GM04503 (cell line): ENCODE measurements at places on chromosomes 5 and 9.

DNA sequence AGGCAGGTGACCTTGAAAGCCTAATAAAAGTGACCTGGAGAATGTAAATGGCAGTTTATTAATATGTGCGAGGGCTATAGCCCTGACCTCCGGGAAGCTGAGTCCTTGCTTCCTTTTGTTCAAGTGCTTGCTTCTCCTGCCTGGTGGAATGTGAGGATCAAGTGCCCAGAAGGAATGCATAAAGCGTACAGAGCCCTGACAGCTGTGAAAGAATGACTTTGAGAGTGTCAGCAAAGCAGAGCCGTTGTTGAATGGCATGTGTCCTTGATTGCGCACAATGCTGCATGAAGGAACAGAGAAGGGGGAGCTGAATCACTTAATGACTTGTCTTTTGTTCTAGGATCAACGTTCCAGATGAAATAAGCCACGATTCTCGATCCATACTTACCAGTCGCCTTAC, 133.0 kb downstream of the SLF1 start:
- DNase-seq, result no peak

- DNase-seq, result no peak
Observed at GRCh38 chr5:96016216-96016615, 54.6 kb upstream of the ELL2 start.

DNA sequence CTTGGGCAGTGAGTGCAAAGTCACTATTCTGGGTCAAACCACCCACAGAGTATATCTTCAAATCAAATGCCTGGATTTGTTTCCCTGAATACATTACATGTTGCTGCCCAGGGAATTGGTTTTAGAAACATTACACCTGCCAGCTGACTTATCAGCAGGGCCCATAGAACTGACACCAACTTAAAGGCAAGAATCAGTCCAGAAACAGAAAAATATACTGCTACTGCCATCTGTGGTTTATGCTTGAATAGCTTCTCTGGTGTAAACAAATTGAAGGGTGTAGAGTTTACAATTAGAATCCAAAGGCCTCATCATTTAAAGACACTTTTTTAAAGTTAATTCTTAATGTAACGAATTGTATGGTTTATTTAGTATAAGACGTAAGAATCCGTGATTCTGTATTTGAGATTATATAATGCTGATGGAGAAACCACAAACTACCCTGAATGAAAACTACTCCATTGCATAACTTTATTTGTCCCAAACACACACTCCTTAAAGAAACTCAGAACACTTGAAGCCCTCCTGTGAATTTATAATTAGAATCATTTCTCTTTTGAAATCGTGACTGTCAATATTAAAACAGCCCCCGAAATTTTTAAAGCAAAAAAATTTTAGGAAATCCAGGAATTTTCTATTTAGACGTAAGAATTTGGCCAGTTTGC, 6.2 kb downstream of the NR6A1 start:
- no peak for DNase-seq

DNA sequence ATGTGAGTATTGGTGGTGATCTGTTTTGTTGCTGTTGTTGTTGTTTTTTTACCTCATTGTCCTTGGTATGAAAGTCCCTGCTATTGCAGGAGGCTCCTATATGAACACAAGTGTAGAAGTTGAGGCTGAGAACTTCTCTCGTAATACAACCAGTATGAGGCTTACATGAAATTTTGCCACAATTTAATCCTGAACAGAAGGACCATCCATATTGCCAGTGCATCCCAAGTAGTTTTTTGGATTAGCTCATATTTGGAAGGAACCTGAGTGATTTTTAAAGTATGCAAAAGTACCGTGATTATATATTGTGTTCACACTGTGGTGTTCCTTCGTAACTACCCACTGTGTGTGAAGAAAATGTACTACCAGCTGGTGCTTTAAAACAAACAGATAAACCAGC, 2095.5 kb upstream of the WWC1 start:
- DNase-seq, result no peak

- no peak for DNase-seq
Observed at GRCh38 chr9:32603914-32604852, 31.2 kb upstream of the NDUFB6 start.

DNA sequence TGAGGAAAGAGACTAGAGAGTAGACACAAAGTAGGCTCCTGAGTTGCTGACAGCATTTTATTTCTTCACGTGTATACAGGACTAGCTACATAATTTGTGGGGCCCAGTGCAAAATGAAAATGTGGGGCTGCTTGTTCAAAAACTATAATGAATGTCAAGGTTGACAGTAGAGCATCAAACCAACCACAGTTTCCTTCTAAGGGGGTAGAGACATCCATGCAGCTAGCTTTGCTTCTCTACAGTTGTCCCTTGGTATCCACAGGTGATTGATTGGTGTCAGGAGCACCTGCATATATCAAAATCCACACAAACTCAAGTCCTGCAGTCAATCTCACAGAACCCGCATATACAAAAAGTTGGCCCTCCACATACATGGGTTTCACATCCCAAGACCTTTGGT, 129.6 kb downstream of the SAXO1 start:
- DNase-seq, result no peak

DNA sequence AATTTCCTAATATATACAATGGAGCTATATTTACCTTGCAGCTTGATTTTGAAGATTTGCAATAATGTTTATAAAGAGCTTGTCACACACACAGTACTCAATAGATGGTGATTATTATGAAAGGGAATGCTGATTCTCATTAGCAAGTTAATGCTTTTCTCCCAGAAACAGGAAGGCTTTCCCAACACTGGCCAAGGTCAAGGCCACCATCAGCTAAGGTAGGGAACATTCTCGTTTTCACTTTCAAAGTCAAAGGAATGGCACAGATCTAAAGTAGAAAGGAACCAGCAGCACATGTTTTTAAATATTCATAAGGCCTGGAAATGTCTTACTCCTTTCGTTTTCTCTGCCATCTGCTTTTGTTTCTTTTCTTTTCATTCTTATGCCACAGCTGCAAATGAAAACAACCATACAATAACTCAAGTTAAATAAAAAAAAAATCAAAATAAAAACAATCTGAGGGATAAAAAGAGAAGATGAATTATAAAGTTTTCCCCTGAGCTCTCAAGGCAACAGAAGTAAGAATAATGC, 266.8 kb downstream of the CRB2 start:
- no peak for DNase-seq

GRCh38 chr9:17068671-17069070, 66.2 kb upstream of the CNTLN start:
- DNase-seq, result no peak

DNA sequence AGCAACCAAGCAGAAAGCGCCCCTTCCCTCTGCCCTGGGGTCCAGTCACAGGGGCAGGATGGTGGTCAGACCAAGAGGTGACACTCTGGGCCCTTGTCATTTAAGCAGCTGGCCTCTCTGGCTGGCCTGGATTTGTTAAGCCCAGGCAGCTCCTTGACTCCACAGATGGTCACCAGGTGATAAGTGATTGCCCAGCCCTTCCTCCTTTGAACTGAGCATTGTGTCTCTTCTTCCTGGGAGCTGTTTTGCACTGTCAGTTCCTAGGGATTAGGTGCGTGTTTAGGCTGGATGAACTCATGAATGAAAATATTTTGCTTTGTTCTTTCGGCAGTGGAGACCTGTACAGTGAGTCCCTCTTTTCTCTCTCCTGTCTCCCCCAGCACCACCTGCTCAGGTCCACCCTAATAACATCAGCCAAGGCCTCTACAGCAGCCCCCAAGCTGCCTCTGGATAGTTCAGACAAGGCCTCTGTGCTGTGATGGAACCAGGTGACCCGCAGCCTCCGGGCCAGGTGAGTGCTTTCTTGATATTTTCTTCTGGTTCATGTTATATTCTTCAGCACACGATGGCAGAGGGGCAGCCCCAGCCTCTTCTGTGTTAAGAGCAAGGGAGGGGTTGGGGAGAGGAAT, 139.7 kb upstream of the PITX1 start:
- DNase-seq, result no peak

DNA sequence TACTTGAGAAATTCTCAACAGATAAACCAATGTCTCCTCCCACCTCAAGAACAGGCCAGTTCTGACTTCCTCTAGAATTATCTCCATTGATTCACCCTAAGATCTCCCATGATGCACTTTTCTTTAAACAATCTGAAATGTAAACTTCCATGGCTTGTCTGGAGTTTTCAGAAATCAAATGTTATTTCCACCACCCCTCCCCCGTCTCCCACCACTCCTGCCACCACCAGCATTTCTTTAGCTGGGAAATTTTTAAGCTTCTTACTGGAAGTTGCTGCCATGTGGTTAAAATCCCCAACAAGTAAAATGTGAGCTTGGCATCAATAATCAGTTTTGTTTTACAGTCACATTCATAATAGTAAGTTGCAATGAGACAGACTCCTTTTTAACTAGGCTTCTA, 32.8 kb upstream of the BASP1 start:
- no peak for DNase-seq

GRCh38 chr9:27293996-27294395, 3.0 kb downstream of the EQTN start:
- no peak for DNase-seq

DNA sequence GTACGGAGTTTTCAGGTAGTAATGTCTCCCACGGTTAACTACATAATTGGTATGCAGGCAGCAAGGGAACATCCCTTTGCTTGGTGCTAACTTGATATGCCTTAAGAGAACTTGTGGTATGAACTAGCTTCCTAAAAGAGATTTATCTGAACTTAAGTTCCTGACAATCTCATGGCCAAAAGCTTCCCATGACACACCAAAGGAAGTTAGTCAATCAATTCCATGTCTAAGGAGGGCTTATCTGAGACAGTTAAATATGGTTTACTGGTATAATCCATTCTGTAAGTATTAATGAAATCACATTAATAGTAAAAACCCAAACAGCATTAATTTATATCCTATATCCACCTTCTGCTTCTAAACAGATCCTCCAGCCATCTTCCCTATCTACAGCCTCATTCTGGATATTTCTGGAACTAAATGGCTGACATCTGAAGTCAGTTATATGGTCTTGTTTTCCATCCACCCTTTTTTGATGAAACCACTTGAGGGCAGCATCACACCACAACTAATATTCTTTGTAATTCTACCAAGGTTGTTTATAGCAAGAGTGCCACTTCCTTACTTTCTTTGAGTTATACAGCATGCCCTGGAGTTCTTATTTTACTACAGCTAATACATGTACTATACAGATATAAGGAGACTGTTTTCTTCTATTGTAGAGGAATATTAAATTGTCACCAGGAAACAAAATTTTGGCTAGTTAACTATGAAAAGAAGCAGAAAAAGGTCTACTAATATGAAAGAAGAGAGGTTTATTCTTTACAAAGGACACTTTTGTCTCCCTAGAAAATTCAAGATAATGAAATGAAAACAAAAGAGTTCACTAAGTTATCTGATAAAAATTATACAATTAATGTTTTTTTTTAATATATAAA, 34.7 kb downstream of the SHOC1 start:
- peak; percentile 66 for DNase-seq

DNA sequence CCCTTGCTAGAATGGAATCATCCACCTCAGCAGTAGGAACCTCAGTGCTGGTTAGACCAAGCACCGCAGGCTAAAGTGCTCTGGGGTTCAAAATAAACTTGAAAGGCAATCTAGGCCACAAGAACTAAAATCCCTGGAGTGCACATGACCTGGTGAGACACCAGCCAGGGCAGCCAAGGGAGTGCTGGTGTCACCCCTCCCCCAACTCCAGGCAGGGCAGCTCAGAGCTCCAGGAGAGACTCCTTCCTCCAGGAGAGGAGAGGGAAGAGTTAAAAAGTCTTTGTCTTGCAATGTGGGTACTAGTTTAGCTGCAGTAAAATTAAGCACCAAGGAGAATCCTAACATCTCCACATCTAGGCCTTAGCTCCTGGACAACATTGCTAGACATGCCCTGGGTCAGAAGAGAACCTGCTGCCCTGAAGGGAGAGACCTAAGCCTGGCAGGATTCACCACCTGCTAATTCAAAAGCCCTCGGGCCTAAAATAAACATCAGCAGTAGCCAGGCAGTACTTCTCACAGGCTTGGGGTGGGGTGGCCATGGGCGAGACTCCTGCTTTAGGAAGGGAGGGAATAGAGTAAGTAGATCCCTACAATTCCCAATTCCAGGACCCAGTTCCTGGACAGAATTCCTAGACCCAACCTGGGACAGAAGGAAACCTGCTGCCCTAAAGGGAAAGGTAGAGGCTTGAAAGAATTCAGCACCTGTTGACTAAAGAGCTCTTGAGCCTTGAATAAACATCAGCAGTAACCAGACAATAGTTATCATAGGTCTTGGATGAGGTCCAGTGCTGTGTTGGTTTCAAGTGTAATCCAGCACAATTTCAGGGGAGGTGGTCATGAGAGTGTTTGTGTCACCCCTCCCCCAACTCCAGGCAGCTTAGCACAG, 25.8 kb downstream of the UGT3A2 start:
- DNase-seq, result no peak

DNA sequence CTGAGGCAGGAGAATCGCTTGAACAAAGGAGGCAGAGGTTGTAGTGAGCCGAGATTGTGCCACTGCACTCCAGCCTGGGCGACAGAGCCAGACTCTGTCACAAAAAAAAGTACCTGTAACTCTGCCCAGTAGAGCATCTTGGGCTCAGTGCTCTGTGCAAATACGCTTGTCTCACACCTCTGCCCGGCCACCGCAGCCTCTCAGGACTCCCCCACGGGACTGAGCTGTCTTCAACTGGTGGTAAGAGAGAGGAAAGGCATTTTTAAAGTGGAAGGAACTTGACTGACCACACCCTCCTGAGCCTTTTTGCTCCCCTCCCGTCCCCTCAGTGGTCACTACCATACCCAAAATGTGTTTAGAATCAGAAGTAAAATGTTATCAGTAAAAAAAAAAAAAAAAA, 174.3 kb upstream of the PIK3R1 start:
- no peak for DNase-seq

GRCh38 chr5:55180016-55180415, 7.0 kb upstream of the CDC20B start:
- DNase-seq, result no peak

GRCh38 chr5:67179697-67180361, 16.8 kb downstream of the CD180 start:
- no peak for DNase-seq

GRCh38 chr5:81925009-81925408, 46.8 kb upstream of the ATG10 start:
- DNase-seq, result no peak

DNA sequence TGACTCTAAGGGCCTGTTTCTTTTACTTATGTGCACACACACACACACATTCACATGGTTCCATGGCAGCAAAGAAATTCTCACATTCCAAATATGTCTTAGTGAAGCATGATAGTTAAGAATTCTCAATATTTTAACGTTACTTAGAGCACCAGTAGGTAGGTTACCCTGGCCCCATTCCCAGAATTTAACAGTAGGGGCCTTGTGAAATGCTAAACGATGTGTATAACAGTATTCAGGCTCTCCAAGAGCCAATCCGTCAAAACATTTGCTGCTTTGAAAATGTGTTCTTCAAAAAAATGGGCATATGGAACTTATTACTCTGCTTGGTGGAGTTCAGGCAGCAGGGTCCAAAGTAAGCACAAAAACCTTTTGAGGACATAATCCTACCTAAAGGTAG, 93.7 kb upstream of the DAB2 start:
- DNase-seq, result peak; percentile 90

DNA sequence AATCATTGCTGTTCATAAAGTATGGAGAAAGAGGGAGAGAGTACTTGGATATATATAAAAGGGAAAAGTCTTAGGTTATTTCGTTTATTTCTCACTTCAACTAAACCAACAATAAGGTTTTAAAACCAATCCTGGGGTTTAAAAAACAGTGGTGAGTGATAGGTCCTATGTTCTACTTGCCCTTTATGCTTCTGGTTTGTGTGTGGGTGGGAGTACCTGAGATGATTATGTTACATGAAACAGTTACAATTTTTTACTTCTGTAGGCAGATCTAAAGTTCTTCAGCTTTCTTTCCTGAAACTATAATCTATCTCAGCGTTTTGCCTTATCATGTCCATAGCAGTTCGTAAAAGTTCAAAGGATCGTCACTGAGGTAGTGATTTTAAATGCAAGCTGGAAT, 49.2 kb downstream of the STX17 start:
- DNase-seq, result no peak

GRCh38 chr9:17280350-17281012, 145.6 kb downstream of the CNTLN start:
- DNase-seq, result peak; percentile 15
